ENCODE measurements at places on chromosomes 16 and 17. TPM values are rescaled to one million over a fixed set of nuclear protein-coding genes. Genes with fewer than 3 reads are reported as not detected.

Gene KRTAP2-1
- total RNA-seq: not detected

Gene CCL17
- not detected for total RNA-seq

Gene VASN
- 8.0 TPM for total RNA-seq

Gene PRRT2
- total RNA-seq: 0.26 TPM

Gene FOXL1
- total RNA-seq: 1.0 TPM

Gene TP53TG3
- 0.57 TPM for total RNA-seq

Gene FNDC8
- total RNA-seq: not detected

Gene DRC3
- 1.3 TPM for total RNA-seq

Gene PLXDC1
- total RNA-seq: 0.20 TPM

Gene PRSS27
- 1.0 TPM for total RNA-seq

Gene SLC16A6
- total RNA-seq: 0.55 TPM

Gene DPEP2
- not detected for total RNA-seq

Gene TBX6
- total RNA-seq: 0.34 TPM

Gene CTF1
- total RNA-seq: 0.23 TPM

Gene C1QTNF8
- not detected for total RNA-seq

Gene SGF29
- total RNA-seq: 22.4 TPM

Gene GPR139
- not detected for total RNA-seq

Gene CNEP1R1
- total RNA-seq: 18.7 TPM

Gene BAIAP3
- total RNA-seq: 0.86 TPM

Gene SLC16A3
- total RNA-seq: 98.1 TPM

Gene G6PC1
- total RNA-seq: not detected

Gene CXCL16
- 20.2 TPM for total RNA-seq

Gene ABCC3
- total RNA-seq: 122 TPM

Gene WDR45B
- total RNA-seq: 95.7 TPM

Gene AOC3
- 0.97 TPM for total RNA-seq

Gene EFCAB5
- 0.81 TPM for total RNA-seq

Gene NPIPB6
- 3.3 TPM for total RNA-seq

Gene CACNG1
- not detected for total RNA-seq

Gene DNAH3
- total RNA-seq: 0.14 TPM

Gene HOXB9
- total RNA-seq: 9.1 TPM

Gene RUNDC3A
- total RNA-seq: 0.90 TPM

Gene EXOC3L1
- total RNA-seq: not detected

Gene ADGRG1
- total RNA-seq: 231 TPM

Gene CX3CL1
- 0.15 TPM for total RNA-seq

Gene C1QTNF1
- 37.4 TPM for total RNA-seq

Gene KRTAP3-2
- 0.35 TPM for total RNA-seq

Gene STX1B
- 1.4 TPM for total RNA-seq

Gene ZFP3
- 0.89 TPM for total RNA-seq

Gene SPATA22
- total RNA-seq: not detected

Gene HBA1
- total RNA-seq: 0.91 TPM

Gene ASPHD1
- total RNA-seq: 30.7 TPM

Gene KCNJ18
- total RNA-seq: not detected

Gene OTOP2
- 0.06 TPM for total RNA-seq

Gene CD79B
- not detected for total RNA-seq

Gene STH
- not detected for total RNA-seq

Gene CDH15
- total RNA-seq: 0.15 TPM

Gene CCL13
- total RNA-seq: not detected

Gene TBX2
- total RNA-seq: 8.0 TPM

Gene HSD17B2
- not detected for total RNA-seq

Gene ZPBP2
- total RNA-seq: not detected

Gene KRTAP4-4
- not detected for total RNA-seq

Gene ALDH3A1
- total RNA-seq: 928 TPM
